ENCODE measurements at places on chromosomes 3 and 15.

DNA sequence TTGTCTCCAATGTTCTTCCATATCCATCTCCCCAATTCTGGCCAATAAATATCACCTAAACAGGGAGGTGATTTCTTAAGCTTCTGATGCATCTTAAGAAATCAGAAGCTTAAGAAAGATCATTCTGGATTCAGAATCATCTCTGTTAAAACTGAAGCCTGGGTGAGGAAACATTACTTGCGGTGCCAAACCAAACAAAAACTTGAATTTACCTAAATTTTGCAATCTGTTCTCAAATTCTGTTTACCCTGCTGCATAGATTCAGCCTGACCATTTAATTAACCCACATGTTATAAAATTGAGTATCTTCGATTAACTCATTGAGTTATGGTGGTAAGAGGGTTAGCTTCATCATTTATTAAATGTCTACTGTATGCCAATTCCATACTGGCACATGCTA is 204.4 kb upstream of the ZNF385D start:
- no peak for DNase-seq

GRCh38 chr3:65878831-65879230 is 159.9 kb downstream of the MAGI1 start:
- no peak for DNase-seq

DNA sequence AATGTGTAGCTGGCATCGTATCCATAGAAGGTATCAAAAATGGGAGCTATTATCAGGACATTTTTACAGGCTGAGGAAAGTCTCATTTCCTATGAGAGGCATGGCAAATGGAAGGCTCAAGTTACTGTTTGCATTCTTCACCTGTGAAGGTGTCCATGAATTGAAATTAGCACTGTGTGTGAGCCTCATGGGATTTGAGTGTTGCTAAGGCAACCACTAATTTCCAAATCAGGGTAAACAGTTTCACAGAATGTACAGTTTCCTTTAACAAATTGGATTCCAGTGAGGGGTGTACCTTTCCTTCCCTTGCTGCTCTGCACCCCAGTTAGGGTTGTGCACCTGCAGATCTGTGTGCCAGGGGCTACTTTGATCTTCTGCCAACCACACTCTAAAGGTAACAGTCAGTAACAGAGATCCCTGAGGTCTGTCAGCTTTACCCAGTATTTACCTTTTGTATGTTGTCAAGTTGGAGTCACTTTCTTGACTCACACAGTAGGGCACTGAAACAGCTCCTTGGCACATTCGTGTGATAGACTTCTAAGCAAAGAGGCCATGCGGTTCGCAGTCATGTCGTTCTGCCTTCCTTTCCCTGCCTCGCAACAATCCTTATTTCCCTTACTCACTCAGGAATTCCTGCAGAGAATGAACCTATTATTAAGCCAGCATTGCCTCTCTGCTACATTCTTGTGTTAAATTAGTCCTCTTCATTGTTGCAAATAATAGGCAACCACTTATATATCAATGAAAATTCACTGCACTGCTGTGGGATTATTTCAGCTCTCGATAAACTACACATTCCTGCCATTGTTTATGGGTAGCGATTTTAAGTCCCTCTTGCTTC is 129.8 kb upstream of the GBE1 start:
- DNase-seq, result no peak

DNA sequence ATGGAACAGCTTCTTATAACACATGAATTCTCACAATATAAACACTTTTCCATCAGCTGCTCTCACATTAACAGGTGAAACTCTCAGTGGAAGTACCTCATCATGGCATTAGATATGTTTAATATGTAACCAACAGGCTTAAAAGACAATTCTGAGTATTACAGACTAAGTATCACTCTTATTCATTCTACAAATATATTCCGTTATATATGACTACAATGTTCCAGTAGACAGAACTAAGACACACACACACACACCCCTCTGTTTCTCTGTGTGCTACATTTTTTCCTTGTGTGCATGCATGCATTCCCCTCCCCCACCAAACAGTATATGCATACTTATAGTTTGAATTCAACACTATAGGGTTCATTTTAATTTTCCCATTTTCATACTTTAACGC is 32.4 kb downstream of the MRPL3 start:
- no peak for DNase-seq

DNA sequence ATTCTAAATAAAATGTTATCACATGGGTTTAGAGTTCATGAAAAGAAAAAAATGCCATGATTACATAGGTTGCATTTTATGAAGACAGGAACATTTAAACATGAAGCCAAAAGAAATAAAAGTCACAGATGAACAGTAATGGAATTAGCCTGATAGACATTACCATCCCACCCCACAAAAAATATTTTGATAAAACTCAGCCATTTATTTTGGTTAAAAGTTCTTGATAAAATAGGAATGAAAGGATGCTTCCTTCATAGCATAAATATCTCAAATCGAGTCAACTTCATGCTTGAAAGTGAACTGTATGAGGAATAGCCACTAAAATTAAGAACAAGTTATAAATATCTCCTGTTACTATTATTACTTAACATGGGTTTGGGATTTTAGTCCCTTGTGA is 101.9 kb upstream of the TMC3 start:
- no peak for DNase-seq

GRCh38 chr3:163726125-163726524 is 1352.2 kb downstream of the SI start:
- no peak for DNase-seq

GRCh38 chr3:194387276-194387675 is 11.8 kb downstream of the GP5 start:
- DNase-seq, result no peak

GRCh38 chr15:59282515-59283337 is 76.1 kb downstream of the LDHAL6B start:
- DNase-seq, result no peak

GRCh38 chr3:106510206-106510605 is 641.4 kb upstream of the CBLB start:
- DNase-seq, result no peak

GRCh38 chr3:14490255-14490654 is 49.9 kb downstream of the GRIP2 start:
- DNase-seq, result no peak

GRCh38 chr3:189232790-189233189 is 61.0 kb downstream of the TPRG1 start:
- no peak for DNase-seq

DNA sequence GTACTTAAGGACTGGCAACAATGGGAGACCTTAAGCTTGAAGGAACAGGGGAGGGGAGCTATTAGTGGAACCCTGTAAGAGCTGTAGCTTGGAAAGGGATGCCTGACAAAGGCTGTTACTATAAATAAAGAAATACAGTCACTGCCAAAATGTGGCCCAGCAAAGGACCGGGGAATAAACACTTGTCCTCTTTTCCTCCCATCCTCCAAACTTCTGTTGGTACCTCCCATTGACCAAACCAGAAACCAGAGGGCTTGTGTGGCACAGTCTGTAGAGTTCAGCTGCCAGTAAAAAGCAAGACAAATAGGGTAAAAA is 25.1 kb upstream of the TCF12 start:
- DNase-seq, result no peak

GRCh38 chr3:119073258-119074001 is 38.8 kb upstream of the IGSF11 start:
- no peak for DNase-seq

GRCh38 chr15:78873793-78874765 is 1.4 kb downstream of the MORF4L1 start:
- DNase-seq, result no peak

DNA sequence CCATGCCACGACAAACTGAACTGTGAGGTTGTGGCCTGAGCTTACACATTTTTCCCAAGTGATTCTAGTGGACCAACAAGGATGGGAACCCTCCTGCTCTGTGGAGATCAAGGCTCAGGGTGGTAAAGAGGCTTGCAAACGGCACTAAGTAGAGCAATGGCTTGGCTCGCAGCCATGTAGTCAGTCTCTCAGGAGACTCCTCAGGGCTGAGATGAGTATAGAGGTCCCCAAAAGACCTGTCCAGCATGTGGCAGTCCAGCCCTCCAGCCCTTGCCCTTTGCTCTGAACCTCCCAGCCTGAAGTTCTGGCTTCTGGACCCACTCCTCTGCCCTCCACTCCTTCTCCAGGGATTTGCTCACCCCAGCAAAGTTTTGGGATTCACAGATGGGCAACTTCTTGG is 8.3 kb upstream of the CAMP start:
- DNase-seq, result no peak

GRCh38 chr3:11565072-11565471 is 78.6 kb downstream of the VGLL4 start:
- DNase-seq, result no peak

GRCh38 chr3:32872487-32873382 is 54.9 kb downstream of the TRIM71 start:
- DNase-seq, result no peak

DNA sequence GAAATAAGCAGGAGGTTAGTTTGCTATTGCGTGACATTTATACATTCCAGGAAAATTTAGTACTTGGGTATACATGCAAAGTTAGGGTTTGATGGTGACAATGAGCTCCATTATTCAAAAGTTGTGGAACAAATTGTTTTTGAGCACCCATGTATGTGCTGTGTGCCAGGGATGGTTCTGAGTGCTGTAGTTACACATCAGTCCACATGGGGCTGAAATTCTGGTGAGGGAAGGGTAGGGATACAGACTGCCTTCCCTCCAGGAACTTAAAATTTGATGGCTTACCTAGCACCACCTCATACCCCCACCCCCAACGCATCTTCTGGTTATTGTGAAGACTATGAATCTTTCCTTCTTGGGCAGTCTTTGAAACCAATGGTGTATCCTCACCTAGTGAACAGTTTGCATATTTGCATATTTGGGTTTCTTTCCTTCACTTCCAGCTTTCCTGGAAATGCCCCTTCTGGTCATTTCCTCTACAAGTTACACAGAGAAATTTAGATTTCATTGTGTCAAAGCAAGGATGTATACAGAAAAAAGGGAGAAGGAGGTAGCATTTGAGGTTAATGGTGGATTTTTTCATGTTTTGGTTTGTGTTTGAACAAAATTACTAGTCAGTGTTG is 222.0 kb upstream of the IL12A start:
- DNase-seq, result no peak

DNA sequence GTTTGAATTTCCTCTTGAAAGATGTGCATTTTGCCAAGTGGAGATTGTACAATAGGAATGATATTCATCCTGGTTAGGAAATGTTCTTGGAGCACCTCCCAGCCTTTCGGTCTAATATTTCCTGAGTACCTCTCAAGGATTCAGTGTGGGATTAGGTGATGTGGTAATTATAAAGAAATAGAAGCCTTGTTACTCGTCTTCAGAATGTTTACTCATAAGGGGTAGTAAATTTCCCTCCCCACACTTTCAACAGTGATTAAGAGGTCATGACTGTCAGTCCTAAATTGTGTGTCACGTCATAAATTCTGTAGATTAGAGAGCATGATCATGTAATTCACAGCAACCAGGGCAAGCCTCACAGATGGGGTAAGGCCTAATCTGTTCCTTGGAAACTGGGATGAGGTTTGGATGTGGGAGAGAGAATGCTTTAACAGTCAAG is 633.1 kb upstream of the TBL1XR1 start:
- no peak for DNase-seq

GRCh38 chr3:150447084-150447483 is 39.0 kb downstream of the TSC22D2 start:
- DNase-seq, result no peak

GRCh38 chr15:64687688-64688087 is 87.7 kb downstream of the RBPMS2 start:
- DNase-seq, result no peak

DNA sequence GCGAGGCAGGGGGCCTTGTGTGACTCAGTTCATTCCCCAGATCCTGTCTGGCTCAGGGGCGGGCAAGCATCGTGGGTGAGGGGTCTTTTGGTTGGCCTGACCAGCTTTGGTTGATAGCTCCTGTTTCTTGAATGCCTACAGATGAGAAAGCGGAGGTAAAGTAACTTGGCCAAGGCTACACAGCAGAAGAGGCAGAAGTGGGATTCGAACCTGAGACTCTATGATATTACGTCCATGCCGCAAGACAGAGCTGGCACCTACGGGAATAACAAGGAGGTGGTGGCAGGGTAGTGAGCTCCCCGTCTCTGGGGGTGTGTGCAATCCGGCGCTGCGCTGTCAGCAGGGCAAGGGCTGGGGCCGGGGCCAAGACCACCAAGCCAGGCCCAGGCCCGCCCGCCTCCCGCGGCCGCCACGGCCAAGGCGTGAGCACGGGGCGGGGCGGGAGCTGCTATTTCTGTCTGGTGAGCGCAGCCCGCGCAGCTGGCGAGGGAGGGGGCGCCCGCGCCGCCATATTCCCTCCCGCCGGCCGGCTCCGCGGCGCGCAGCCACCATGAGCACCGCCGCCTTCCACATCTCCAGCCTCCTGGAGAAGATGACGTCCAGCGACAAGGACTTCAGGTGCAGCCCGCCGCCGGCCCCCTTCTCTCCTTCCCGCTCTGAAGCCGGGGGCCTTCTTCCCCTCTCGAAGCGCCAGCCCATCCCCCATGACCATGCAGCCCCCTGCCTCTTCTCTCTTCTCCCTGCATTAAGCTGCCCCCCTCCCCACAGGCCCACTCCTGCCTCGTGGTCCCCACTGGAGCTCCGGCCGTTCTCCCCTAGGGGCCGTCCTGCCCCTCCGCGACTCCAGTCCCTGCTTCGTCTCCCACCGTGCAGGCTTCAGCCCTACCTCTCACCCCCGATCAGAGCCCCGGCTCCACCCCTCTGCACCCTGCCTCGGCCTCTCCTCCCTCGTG is at the start of gene CAND2:
CAND2 (plus strand) TSS at position 510 of the 953 bp plus-strand sequence; CDS start at position 551, 41 bp downstream.
- no peak for DNase-seq

DNA sequence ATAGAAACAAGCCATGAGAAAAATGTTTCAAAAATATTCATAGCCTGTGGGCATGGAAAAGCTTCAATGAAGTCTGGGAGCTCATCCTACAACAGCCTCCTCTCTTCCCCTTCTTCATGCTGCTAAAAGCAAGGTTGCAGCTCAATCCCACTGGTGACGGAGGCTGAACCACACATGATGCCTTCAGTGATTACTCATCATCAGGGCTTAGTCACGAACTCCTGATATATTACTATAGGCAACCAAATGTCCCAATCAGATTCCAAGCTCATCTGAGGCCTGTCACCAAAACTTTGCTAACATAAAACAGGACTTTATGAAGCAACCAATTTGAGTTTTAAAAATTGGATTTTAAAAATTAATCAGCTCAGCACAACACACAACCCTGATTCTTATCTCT is 24.0 kb upstream of the SLC24A5 start:
- DNase-seq, result no peak

GRCh38 chr15:66593219-66593780 is 27.5 kb upstream of the LCTL start:
- no peak for DNase-seq

DNA sequence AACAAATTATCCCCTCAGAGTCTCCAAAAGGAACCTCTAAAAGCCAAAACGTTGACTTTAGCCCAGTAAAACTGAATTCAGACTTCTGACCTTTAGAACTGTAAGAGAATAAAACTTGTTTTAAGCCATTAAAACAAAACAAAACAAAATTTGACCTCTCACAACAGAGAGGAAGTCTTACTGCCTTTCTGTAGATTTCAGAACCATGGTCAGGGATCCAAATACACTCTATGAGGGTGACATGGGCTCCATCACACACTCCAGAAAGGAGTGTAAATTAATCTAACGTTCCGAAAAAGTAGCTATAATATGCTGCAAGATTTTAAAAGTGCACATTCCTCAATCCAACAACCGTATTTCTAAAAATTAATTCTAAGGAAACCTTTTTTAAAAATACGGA is 19.2 kb upstream of the RPL14 start:
- no peak for DNase-seq
